Activated T-helper 1 cell treated with Interleukin-2 at 50 U/mL for 16 hours (primary cell): ENCODE measurements at places on chromosomes 3 and 15.

GRCh38 chr15:68730471-68730919 is 90.2 kb downstream of the ANP32A start:
- DNase-seq: no peak

- DNase-seq: no peak
Measured at GRCh38 chr3:119627461-119627860, 29.8 kb downstream of the PLA1A start.

- DNase-seq: no peak
Measured at GRCh38 chr3:37943631-37944314, 46.8 kb upstream of the VILL start.

DNA sequence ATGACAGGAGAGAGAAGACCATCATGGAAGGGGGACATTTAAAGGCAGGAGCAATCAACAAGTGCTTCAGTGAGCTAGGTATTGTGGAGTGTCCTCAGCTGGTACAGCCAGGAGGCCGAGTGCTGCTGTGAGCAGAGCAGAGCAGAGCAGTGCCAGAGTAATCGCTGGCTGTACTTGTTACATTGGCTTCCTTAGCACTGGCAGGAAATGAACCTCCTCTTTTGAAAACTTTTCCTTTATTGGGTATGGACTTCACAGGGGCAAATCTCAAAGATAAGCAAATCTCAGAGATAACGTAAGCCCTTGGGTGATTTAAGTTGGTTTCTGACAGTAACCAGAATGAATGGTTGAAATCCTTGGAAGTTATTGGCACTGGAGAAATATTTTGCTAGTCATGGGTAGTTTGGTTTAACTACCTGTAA is 2.1 kb downstream of the SH3GL3 start:
- no peak for DNase-seq

DNA sequence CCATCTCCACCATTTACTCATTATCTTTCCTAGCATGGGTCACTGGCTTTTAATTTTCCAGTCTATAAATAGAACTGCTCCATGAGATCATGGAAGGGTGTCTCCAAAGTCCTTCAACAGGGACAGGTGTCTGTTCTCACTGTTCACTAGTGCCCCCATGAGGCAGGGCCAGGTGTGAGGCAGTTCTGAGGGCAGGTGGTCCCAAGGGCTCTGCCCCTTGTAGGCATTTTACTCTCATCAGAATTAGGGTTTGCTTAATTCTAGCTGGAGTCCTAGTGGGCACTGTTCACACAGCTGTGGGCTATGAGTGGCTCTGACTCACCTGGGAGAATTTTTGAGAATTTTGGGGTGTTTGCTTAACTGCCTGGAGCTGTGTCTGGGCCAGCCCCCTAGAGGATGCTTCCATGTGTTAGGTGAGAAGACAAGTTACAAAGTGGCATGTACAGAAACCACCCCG is 248.0 kb upstream of the LYSMD4 start:
- DNase-seq: no peak
